GM12864 (cell line): ENCODE measurements at places on chromosomes 13 and 19.

- DNase-seq, result no peak
These were observed 21.8 kb downstream of the NAA16 start for GRCh38 chr13:41332829-41333228.

DNA sequence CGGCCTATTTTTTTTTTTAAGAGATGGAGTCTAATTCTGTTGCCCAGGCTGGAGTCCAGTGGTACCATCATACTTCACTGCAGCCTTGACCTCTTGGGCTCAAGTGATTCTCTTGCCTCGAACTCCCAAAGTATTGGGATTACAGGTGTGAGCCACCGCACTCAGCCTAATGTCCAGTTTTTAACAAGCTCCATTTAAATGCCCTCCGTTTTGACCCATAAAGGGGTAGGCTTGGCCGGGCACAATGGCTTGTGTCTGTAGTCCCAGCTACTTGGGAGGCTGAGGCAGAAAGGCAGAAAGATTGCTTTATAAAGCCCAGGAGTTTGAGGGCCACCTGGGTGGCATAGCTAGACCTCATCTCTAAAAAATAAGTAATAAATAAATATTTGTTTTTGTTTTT lies 11.8 kb downstream of the LDLR start:
- DNase-seq, result no peak

- DNase-seq, result no peak
These were observed 2.0 kb downstream of the RAB20 start for GRCh38 chr13:110559429-110559943.

DNA sequence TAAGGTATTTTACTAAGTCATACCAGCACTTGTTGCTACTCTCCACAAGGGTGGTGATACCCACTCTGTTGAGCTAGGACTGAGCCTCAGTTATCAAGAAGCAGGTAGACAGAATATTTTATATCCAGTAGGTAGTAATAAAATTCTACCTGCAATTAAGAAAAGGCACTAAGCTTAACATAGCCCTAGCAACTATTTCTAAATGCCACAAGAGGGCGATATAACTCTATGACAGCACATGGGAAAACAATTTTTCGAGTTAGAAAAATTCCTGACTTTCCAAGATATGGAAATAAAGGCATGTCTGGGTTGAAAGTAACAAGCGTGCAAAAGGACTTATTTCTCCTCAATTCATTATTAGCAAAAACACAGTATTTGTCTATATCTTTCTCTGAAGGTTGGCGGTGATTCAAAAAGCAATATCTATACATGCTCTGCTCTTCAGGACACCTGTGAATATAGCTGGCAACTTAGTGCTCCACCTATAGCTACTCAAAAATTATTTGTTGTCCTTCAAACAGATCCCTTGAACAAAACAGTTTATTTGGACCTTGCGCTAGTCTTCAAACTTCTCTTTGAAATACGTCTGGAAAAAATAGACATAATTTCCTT lies 14.7 kb downstream of the CCDC169 start:
- DNase-seq, result no peak

- DNase-seq, result no peak
These were observed 20.4 kb upstream of the CPB2 start for GRCh38 chr13:46124967-46125933.

DNA sequence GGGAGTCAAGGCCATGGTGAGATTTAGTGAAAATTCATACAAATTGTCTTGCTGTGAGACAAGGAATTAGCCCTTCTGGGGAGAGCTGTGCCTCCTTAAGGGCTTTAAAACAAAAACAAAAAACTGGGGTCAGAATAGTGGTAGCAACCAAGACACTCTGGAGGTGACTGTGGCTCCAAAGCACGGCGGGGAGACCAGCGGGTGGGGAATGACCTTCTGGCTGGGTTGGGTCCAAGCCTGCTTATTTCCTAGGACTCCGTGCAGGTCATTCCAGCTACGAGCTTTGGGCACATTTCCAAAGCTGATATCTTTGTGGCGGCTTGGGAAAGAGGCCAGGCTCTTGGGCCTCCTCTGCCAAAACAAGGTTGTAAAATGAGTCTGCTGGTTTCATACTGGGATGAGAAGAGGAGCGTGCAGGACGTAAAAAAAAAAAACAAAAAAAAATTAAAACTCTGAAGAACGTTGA lies 348.3 kb downstream of the UQCRFS1 start:
- no peak for DNase-seq

- no peak for DNase-seq
These were observed 246.7 kb downstream of the RFC3 start for GRCh38 chr13:34064456-34065205.

DNA sequence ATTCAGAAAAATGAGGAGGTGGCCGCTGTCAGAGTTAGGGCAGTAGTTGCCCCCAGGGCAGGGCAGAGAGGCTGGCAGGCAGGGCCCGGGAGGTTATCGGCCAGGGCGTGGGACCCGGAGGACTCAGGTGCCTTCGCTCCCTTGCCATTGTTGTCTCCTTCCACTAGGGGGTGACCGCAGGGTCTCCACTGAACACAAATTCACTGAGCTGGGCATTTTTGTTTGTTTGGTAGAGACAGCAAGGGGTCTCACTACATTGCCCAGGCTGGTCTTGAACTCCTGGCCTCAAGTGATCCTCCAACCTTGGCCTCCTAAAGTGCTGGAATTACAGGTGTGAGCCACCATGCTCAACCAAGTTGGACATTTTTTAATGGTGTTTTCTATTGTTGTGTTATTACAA lies 25.1 kb downstream of the CARS2 start:
- no peak for DNase-seq

GRCh38 chr13:63625869-63626268 lies 2210.2 kb upstream of the PCDH20 start:
- no peak for DNase-seq

- DNase-seq, result no peak
These were observed 3.5 kb upstream of the ADM5 start for GRCh38 chr19:49685845-49686332.

DNA sequence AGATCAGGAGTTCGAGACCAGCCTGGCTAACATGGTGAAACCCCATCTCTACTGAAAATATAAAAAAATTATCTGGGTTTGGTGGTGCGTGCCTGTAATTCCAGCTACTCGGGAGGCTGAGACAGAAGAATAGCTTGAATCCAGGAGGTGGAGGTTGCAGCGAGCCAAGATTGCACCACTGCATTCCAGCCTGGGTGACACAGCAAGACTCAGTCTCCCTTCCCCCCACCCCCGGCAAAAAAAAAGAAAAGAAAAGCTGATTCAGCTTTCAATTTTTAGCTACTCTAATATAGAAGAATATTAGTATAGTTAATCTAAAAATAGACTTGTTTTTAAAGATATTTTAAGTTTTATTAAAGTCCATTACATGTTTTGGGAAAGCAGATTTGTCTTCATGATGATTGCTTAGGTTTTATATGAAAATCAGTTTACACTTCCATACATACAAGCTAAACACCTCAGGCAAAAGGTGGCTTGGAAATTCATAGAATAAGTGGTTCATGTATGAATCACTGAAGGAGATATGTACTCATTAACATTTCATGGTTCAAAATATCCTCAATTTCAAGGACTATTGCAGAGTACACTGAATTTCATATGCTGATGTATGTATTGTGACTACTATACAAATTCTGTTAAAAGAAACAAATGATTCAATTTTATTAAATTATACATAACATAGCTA lies 165.2 kb downstream of the TDRD3 start:
- DNase-seq, result no peak

DNA sequence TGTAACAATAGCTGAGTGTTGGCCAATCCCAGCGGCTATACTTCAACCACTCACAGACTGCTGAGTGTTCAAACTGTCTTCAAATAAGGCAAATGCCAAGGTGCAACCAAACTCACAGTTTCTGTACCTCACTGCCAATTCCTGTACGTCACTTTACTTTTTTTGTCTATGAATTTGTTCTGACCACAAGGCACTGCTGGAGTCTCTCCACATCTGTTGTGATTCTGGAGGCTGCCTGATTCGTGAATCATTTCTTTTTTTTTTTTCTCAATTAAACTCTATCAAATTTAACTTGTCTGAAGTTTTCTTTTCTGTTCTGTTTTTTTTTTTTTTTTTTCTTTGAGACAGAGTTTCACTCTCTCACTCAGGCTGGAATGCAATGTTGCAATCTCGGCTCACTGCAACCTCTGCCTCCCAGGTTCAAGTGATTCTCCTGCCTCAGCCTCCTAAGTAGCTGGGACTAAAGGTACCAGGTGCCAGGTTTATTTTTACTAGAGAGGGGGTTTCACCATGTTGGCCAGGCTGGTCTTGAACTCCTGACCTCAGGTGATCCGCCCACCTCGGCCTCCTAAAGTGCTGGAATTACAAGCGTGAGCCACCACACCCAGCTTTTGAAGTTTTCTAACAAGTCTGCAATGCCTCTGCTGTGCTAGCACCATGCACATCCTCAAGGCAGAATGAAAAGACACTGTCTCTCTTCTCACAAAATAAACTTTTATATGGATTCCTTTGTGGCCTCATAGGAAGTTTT lies 401.7 kb downstream of the IRS2 start:
- no peak for DNase-seq

DNA sequence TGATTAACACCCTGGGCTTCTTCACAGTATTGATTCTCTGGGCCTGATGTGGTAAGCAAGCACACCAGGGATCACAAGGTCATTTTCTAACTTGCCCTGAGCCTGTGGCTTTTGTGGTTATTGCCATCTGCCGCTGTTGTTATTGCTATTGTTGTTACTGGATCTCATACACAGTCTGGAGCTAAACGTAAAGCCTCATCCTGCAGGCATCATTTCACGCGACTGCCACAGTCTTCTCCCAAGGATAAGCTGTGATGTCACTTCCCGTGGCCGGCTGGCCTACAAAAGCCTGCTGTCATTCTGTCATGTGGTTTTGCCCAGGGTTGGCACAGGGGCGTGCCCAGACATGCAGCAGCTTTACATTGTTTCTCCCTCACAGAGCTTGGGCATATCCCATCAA lies 154.0 kb upstream of the GPR12 start:
- DNase-seq, result no peak

DNA sequence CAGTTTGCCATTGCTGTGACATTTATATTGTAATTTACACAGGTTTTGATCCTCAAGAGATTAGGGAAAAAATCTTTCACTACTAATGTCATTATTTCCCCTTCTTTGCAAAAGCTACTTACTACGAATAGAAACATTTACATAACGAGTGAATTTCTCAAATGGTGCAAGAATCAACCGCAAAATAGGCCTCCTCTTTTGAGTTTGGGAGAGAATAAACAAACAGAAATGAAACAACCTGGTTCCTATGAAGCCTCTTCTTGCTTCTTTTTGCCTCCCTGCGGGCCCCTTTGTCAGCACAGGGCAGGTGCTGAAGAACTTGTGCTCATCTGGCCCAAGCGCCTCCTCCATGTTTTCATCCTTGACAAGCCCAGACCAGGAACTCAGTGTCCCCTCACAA lies 10.1 kb upstream of the GJA3 start:
- DNase-seq, result no peak

GRCh38 chr13:20988033-20988908 lies 73.1 kb downstream of the LATS2 start:
- DNase-seq, result no peak

DNA sequence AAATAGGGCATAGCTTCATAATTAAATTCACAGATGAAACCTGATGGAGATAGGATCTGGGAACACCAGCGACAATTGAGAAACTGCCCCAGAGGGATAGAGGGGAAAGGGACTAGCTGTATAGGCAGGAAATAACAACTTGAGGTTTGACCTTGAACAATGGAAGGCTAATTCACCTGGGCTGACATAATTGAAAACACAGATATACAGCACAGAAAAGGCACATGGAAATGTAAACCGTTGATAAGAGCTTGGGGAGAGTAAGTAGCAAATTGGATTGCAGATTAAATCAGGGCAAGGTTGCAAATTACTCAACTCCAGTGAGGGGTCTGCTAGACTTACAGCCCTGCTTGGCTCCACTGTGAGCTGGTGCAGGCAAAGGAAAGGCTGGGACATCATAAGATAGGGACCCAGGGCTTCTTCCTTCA lies 246.7 kb downstream of the DLEU7 start:
- DNase-seq, result no peak

GRCh38 chr19:38549061-38549460 lies 68.7 kb downstream of the MAP4K1 start:
- no peak for DNase-seq
